ENCODE measurements at places on chromosomes 2 and 18.

DNA sequence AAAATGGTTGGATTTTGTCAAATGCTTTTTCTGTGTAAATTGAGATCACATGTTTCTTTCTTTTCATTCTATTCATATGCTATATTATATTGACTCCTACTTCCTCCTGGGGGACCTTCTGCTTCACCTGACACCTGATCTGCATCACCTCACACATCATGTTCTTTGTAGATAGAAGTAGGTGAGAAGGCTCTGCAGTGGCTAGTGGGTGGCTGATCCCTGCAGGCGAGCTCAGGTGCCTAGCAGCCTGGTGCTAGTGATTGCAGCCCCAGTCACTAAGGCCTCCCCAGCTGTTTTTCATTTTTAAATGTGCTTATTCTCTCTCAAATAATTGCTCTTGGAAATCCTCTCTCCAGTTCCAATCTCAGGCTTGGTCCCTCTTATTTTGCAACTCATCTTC lies 33.6 kb downstream of the MC4R start:
- no peaks in the 10 kb centered on the region for H3K36me3 ChIP-seq
- H3K27me3 ChIP-seq, result no peaks in the 10 kb centered on the region
- no peak for DNase-seq
- H3K4me3 ChIP-seq, result no peak overlapping the region
- no peaks in the 10 kb centered on the region for H3K4me1 ChIP-seq

DNA sequence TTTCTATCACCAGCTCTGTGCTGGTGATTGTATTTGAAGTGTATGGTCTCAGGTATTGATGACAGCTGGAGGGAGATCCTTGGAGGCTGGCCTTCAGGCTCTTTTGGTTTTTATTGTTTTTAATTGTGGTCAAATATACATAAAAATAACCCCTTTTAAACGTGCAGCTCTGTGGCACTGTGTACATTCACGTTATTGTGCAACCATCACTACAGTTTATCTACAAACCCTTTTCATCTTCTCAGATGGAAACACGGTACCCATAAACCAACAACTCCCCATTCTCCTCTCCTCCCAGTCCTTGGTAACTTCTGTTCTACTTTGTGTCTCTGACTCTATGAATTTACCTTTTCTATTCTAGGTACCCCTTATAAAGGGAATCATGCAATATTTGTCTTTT lies 79.3 kb upstream of the ATP8B1 start:
- no peaks in the 10 kb centered on the region for H3K36me3 ChIP-seq
- no peak overlapping the region for H3K4me3 ChIP-seq
- H3K4me1 ChIP-seq, result no peaks in the 10 kb centered on the region

GRCh38 chr18:32167980-32168730 lies 21.7 kb upstream of the MEP1B start:
- H3K4me3 ChIP-seq, result no peak overlapping the region
- no peaks in the 10 kb centered on the region for H3K4me1 ChIP-seq
- H3K27ac ChIP-seq, result no peak overlapping the region
- no peaks in the 10 kb centered on the region for H3K36me3 ChIP-seq

- H3K36me3 ChIP-seq, result no peaks in the 10 kb centered on the region
- no peak for DNase-seq
- no peaks in the 10 kb centered on the region for H3K27me3 ChIP-seq
- H3K27ac ChIP-seq, result peak overlapping the region; percentile 62
- peaks cover 10% of the 10 kb centered on the region for H3K4me1 ChIP-seq
Measured at GRCh38 chr2:181036848-181037603, 56.6 kb downstream of the UBE2E3 start.

GRCh38 chr2:69961496-69961895 lies at the start of gene ASPRV1:
Gene ASPRV1 (minus strand): TSS chr2:69961631. CDS start chr2:69961436, 195 bp downstream.
- H3K36me3 ChIP-seq, result no peaks in the 10 kb centered on the region
- H3K27me3 ChIP-seq, result peaks cover 51% of the 10 kb centered on the region
- H3K4me3 ChIP-seq, result no peak within 1 kb of the TSS
- H3K4me1 ChIP-seq, result peaks cover 12% of the 10 kb centered on the region
- no peak within 1 kb of the TSS for H3K27ac ChIP-seq

DNA sequence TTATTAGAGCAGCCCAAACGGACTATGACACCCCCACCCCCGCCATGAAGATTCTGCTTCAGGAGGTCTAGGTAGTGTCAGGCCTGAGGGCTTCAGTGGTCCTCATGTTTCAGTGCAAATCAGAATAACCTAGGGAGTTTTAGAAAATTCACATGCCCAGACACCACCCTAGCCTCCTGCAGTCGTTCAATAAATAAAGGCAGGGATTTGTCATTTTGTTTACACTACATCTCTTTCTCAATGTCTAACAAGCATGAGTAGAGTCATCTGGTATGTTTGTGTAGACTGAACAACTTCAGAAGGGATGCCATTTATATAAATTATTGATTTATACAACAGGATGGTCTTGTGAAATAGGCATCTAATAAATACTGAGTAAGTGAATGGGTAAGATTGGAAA lies 112.1 kb upstream of the SERPINE2 start:
- no peaks in the 10 kb centered on the region for H3K36me3 ChIP-seq
- H3K4me3 ChIP-seq, result no peak overlapping the region
- H3K27me3 ChIP-seq, result no peaks in the 10 kb centered on the region
- DNase-seq, result no peak

DNA sequence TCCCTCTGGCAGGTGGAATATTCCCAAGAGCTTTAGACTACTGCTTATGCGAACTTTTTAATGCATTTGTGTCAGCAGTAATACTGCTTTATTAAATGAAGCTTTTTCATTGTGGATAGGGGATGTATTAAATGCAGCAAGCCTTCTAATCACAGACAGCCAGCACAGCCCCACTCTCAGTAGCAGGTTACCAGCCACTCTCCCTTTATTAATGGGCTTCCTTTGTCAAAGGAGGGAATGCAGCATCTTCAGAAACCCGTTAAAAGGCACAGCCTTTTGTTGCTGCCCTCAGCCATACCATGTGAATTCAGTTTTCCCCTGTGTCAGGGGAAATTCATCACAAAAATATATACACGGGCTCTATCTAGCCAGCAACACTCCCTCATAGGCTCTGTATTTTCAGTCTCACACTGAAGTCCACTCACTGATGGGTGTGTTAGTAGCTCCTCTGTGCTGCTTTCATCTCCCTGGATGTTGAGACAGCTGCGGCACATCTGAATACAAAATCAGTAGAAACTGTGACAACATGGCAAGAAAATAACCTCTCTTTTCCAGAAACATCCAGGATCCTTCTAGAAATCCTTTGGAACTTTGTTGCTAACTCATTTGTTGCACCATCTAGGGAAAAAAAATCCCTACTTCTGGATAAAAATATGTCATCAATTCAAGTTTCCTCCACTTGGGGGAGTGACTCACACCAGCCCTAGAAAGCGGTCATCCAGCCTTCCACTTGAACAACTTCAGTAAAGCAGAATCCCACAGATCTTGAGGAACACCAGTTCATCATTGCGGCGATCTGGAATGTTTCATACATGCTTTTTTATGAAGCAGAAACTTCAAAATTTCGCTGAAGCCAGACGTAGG lies 48.4 kb downstream of the LRRTM1 start:
- H3K4me3 ChIP-seq, result no peak overlapping the region
- H3K27ac ChIP-seq, result no peak overlapping the region
- no peaks in the 10 kb centered on the region for H3K4me1 ChIP-seq
- DNase-seq, result no peak
- no peaks in the 10 kb centered on the region for H3K27me3 ChIP-seq
- H3K36me3 ChIP-seq, result no peaks in the 10 kb centered on the region

DNA sequence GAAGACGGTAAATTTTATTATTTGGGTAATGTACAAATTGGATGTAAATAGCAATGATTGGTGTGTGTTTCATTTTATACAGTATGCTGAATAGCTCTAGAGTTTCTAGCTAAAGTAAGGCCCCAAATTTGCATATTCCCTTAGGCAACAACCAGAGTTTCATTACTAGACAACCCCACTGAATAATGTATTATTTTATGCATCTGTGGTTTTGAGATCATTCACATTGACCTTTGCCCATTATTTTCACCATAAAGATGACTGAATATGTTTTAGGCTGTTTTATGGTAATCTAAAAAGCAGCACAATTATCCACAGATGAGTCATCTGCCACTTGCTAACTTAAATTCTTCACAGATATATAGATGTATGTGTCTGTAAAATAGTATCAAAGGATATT lies 44.5 kb upstream of the C2orf74 start:
- no peak overlapping the region for H3K27ac ChIP-seq
- no peak overlapping the region for H3K4me3 ChIP-seq
- peaks cover 18% of the 10 kb centered on the region for H3K36me3 ChIP-seq

GRCh38 chr2:151922845-151923666 lies 94.8 kb upstream of the ARL5A start:
- no peaks in the 10 kb centered on the region for H3K36me3 ChIP-seq
- peaks cover 4% of the 10 kb centered on the region for H3K4me1 ChIP-seq
- no peak for DNase-seq
- no peak overlapping the region for H3K4me3 ChIP-seq

DNA sequence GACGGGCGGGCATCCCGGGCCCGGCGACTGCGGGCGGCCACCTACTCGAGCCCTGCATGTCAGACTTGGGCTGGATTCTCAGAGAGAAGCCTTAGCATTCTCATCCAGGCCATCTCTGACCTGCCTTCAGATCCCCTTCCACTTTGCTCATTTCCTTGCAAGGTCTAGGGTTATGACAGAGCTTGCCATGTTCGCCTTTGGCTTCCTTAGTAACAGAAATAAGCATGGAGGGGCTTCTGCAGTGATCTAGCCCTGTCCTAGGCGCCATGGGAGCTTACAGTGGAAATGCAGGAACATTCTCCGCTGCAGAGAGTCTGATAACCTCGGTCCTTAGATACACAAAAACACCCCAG lies 632 bp upstream of the ACVR1 start:
- peaks cover 60% of the 10 kb centered on the region for H3K4me1 ChIP-seq
- peak overlapping the region; percentile 87 for H3K27ac ChIP-seq
- H3K36me3 ChIP-seq, result peaks cover 32% of the 10 kb centered on the region
- H3K27me3 ChIP-seq, result no peaks in the 10 kb centered on the region
- no peak for DNase-seq
- H3K4me3 ChIP-seq, result peak overlapping the region; percentile 85

DNA sequence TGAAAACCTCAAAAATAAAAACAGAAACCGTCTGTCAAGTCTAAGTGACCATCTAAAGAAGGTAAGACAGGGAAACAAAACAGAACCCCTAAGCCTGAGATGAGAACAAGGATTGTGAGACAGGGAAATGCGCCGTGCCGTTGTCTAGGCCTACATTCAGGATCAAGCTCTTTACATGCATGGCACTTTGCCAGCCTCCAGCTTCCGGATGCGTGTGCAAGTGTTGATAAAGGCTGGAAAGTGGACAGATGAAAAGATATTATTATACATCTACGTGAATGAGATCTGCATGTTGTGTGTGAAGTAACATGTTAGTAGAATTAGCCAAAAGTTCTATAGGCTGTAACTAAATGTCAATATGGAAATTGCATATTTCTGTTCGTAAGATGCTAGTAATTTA lies 28.6 kb upstream of the TMEM87B start:
- peaks cover 25% of the 10 kb centered on the region for H3K27me3 ChIP-seq
- H3K4me3 ChIP-seq, result no peak overlapping the region
- no peaks in the 10 kb centered on the region for H3K36me3 ChIP-seq
- no peak for DNase-seq
- H3K4me1 ChIP-seq, result no peaks in the 10 kb centered on the region

DNA sequence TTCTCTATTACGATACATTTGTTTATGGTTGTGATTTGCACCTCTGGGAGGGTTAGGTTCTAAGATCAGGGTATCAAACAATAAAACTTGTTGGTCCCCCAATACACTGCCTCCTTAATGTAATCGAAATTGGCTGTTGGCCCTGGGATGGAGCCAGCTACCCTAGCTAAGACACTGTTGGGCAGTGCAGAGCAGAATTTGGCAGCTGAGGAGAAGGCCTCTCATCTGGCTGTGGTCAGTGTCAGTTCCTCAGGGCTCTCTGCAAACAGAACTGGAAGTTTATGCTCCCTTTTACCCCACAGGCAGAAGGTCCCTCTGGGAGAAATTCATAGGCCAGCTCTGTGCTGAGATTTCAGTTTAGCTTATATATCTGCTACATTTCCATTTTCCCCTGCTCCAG lies 8.6 kb upstream of the HAAO start:
- peaks cover 34% of the 10 kb centered on the region for H3K27me3 ChIP-seq
- H3K27ac ChIP-seq, result no peak overlapping the region
- H3K4me1 ChIP-seq, result peaks cover 11% of the 10 kb centered on the region
- no peak overlapping the region for H3K4me3 ChIP-seq
- DNase-seq, result no peak

- H3K4me3 ChIP-seq, result no peak overlapping the region
- no peak overlapping the region for H3K27ac ChIP-seq
- H3K36me3 ChIP-seq, result no peaks in the 10 kb centered on the region
Measured at GRCh38 chr2:59183070-59183469, 941.9 kb upstream of the FANCL start.

GRCh38 chr2:33494877-33495641 lies 18.6 kb downstream of the RASGRP3 start:
- H3K36me3 ChIP-seq, result peaks cover 2% of the 10 kb centered on the region
- no peak for DNase-seq
- H3K4me1 ChIP-seq, result peaks cover 32% of the 10 kb centered on the region
- no peaks in the 10 kb centered on the region for H3K27me3 ChIP-seq

DNA sequence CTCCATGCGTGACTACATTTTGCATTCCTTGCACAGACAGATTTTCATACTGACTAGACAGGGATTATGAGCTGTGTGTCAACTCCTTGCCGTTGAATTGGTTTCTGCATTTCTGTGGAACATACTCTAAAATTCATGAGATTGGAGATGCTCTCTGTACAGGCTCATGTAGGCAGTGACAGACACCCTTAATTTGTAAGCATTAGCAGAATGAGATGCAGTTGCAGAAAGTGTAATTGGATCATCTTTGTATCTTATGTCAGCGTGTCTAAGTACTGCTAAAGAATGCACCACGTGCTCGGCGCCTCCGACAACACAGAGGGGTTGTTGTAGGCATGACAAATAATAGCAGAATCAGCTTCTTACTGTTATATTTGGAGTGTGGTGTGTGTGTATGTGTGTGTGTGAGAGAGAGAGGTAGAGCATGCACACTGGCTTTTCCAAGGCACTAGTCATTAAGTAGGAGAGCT lies 212.4 kb downstream of the CMPK2 start:
- DNase-seq, result no peak
- no peaks in the 10 kb centered on the region for H3K36me3 ChIP-seq
- no peaks in the 10 kb centered on the region for H3K27me3 ChIP-seq
- no peaks in the 10 kb centered on the region for H3K4me1 ChIP-seq
- H3K4me3 ChIP-seq, result no peak overlapping the region
- H3K27ac ChIP-seq, result no peak overlapping the region

- no peak for DNase-seq
- no peaks in the 10 kb centered on the region for H3K27me3 ChIP-seq
- H3K4me3 ChIP-seq, result no peak overlapping the region
- peak overlapping the region; percentile 46 for H3K27ac ChIP-seq
Measured at GRCh38 chr2:216206821-216207220, 97.7 kb downstream of the XRCC5 start.

GRCh38 chr18:3491981-3492555 lies 42.1 kb downstream of the TGIF1 start:
- H3K36me3 ChIP-seq, result no peaks in the 10 kb centered on the region
- H3K4me3 ChIP-seq, result no peak overlapping the region
- H3K27ac ChIP-seq, result no peak overlapping the region
- no peak for DNase-seq
- H3K27me3 ChIP-seq, result peaks cover 25% of the 10 kb centered on the region

GRCh38 chr2:73268366-73268829 lies 15.9 kb downstream of the FBXO41 start:
- no peaks in the 10 kb centered on the region for H3K27me3 ChIP-seq
- H3K4me1 ChIP-seq, result peaks cover 22% of the 10 kb centered on the region
- H3K36me3 ChIP-seq, result peaks cover 3% of the 10 kb centered on the region
- H3K4me3 ChIP-seq, result peak overlapping the region; percentile 5

GRCh38 chr18:54968807-54969206 lies 9.5 kb upstream of the CCDC68 start:
- no peak overlapping the region for H3K4me3 ChIP-seq
- H3K4me1 ChIP-seq, result no peaks in the 10 kb centered on the region
- H3K27me3 ChIP-seq, result peaks cover 3% of the 10 kb centered on the region
- H3K27ac ChIP-seq, result no peak overlapping the region
- DNase-seq, result no peak
